Glomerular endothelial cell (primary cell): ENCODE measurements at places on chromosomes 13 and 19. TPM values are rescaled to one million over a fixed set of nuclear protein-coding genes. Genes with fewer than 3 reads are reported as not detected.

GRCh38 chr13:40275155-40275554, 391.3 kb downstream of the FOXO1 start:
- no peak for DNase-seq

CACNG6 gene
- total RNA-seq: 2.2 and 3.0 TPM in 2 replicates

UBE2L5 gene
- 0.18 TPM in 1 of 2 replicates, not detected in the other for total RNA-seq

DNA sequence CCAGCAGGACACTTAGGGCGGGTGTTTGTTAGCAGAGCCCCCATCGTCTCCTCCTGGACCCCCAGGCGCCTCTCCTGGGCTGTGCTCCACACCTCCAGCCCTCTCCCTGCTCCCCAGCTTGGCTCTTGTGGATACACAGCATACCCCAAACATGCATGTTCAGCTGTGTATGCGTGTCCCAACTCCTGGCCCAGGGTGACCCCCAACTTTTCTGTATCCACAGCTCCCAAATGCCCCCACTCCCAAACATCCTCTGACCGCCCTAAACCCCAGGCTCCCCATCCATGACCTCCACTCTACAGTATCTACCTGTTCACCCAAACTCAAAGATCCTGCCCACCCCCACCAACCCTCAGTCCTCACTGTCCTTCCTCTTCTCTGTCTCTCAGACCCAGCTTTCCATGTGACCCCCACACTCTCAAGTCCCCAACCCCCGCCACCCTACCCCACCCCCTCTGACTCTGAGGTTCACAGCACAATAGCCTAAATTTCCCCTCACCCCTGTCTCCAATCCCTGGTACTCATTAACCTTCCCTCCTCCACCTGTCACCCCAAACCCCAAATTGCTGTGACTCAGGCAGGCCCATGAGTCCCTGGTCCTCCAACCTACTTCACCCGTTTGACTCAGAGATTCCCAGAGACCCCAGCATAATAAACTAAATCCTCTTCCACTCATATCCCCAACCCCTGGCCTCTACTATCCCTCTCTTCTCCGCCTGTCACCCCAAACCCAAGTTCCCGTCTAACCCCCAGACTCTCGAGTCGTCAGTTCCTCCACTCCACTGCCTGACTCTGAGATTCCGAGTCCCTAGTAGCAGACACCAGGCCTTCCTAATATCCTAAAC, 968 bp downstream of the UBE2M start:
- DNase-seq: no peak

DNA sequence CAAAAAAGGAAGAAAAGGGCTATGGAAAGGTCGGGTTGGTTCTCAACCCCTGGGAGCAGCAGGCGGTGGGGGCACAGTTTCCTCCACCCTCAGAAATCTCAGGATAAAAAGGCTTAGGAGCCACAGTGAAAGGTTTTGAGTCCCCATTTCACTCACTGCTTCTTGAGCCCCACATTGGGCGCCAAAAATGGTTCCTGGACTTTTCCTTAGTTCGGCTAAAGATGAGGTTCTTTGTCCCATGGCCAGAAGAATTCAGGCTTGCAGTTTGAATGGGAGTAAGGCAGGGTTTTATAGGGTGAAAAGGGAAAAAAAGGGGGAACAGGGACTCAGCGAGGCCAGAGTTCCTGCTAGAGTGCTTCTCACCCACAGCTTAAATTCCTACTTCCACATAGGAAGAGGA, 179.5 kb downstream of the GGACT start:
- no peak for DNase-seq

DNA sequence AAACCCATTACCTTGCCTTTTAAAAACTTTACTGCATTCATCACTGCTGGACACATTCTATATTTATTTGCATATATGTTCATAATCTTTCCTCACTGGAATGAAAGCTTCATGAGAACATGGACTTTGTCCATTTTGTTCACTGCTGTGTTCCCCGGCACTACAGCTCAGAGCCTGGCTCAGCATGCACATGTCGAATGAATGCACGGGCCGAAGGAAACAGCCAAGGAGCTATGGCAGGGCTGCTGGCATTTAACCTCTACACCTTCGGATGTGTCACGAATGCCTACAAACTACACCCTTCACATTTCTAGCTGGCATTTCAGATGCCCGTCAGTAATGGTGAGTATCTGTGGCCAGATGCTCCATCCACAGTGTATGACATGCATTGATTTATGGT, 7.6 kb downstream of the MTIF3 start:
- no peak for DNase-seq

GRCh38 chr13:45799451-45799850, 52.1 kb downstream of the SIAH3 start:
- no peak for DNase-seq
